ENCODE measurements at places on chromosomes 12 and 14.

DNA sequence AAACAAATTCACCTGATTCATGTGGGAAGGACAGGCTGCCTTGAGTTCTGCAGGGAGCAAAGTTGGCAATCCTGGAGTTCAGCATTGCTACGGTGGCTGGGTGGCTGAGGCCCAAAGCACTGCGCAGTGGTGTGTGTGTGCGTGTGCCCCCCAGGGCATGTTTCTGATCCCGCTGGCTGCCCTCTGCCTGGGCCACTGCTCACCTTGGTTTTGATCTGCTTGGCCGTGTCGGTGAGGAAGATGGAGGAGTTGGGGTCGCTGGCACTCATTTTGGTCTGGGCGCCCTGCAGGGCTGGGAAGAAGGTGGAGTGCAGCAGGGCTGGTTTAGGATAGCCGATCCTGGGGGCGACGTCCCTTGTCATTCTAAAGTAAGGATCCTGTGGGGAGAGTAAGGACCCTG is 19.1 kb downstream of the SLC25A47 start:
- DNase-seq, result no peak

GRCh38 chr14:105529319-105529568 is 2.9 kb downstream of the TMEM121 start:
- DNase-seq, result no peak

DNA sequence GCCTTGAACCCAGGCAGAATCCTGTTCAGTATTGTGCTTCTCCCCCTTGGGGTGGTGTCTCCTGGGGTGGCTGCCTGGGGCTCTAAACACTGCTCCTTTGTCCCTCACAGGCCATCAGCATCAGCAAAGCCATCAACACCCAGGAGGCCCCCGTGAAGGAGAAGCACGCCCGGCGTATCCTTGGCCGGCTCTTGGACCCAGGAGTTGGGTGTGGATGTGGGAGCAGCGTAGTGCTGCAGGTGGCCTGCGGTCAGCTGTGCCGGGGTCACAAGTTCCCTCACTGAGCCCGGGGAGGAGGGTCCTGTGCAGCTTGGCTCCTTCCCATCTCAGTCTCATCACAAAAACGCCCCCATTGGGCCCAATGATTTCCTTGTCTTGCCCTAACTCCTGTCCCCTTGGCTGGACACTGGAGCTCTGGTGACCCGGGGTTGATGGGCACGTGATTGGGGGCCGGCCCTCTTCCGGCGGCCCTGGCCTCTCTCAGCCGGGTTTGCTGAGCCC is 12.7 kb downstream of the HIP1R start:
- DNase-seq, result no peak

- no peak for DNase-seq
Measured at GRCh38 chr12:116142936-116143898, 134.3 kb downstream of the MED13L start.

GRCh38 chr12:77229640-77230442 is 164.5 kb upstream of the E2F7 start:
- DNase-seq, result no peak

DNA sequence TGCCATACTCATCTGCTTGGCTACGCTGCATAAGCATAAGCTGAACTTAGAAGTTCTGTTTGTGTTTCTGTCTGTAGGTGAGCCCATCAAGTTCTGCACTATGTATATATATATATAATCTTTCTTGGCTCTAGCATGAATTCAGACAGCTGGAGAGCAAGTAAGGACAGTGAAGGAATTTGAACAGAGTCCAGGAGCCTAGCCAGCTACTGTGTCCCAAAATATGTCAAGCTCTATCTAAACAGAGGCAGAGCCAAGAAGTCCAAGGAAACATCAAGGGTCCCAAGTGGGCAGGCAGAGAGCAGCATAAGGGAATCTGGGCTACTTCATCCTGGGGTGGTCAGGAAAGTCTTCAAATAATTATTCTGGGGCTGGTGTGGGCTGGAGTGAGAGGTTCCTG is 118.5 kb upstream of the NPAS3 start:
- DNase-seq, result no peak

DNA sequence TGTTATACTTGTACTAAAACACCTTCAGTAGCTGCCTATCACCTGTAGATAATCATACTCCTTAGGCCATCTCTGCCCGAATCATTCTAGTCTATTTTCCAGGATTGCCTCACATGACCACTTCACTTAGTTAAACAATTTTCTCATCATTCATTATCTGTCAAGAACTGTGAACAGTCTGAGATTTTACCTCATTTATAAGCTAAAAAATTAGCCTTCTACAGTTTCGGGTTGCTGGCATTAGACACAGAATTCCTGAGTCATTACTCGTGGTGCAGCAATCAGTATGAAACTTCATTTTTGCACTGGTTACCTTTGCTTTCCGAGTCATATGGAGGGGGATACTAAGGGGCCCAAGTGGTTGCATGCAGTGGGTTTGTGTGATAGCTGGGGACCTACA is 57.6 kb upstream of the OTOGL start:
- no peak for DNase-seq

DNA sequence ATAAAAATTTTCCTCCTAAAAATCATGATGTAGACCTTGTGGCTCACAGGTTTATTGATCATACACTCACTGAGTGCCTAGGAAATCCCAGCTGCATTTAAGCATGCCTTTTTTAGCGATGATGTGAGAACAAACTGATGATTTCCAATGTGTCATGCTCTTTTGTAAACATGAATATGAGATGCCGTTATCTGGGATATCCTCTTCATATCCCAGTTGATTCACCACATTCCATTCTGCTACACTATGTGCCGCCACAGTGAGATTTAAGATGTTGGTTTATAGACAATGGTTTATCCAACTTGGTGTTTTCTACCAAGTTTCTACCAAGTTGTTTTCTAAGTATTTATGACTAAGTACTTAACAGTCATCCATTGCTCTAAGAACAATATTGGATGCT is 5.2 kb downstream of the OR4E1 start:
- no peak for DNase-seq

GRCh38 chr12:103688376-103689063 is 101.4 kb downstream of the STAB2 start:
- DNase-seq, result no peak

GRCh38 chr14:88879022-88879421 is 54.6 kb downstream of the TTC8 start:
- DNase-seq, result no peak

- DNase-seq, result peak; percentile 87
Measured at GRCh38 chr14:73741386-73741875, 27.2 kb upstream of the PNMA1 start.

GRCh38 chr14:84998216-84998615 is 531.7 kb upstream of the FLRT2 start:
- DNase-seq, result no peak

DNA sequence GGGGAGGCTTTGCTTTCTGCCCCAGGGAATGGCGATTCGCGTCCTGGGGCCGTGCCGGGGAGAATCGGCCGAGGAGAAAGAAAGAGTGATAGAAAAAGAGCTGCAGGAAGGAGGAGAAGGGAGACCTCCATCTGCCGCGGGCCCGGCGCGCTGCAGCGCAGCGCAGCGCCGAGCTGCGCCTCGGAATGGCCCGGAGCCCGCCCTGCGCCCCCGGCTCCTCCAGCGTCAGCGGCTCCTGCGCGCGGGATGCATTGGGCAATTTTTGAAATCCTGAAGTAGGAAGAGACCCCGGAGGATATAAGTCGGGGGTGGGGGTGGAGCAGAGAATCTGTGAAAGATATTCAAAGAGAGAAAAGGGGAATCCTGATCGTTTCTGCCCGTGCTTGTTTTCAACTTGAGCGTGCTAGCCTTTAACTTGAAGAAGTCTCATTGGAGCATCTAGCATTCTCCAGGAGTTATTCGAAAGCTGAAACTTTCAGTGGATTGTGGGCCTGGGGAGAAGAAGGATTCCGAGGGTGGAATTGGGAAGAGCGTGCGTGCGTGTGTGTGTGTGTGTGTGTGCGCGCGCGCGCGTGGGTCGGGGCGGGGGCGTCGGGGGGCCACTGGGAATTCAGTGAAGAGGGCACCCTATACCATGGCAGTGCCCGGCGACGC is 441 bp downstream of the PDE3A start:
- DNase-seq, result no peak

- DNase-seq, result no peak
Measured at GRCh38 chr12:8549381-8549780, 8.7 kb upstream of the CLEC4E start.

- DNase-seq, result no peak
Measured at GRCh38 chr14:65320661-65321308, 91.7 kb upstream of the FUT8 start.

- no peak for DNase-seq
Measured at GRCh38 chr14:54435500-54435981, 5.6 kb downstream of the CNIH1 start.

- DNase-seq, result no peak
Measured at GRCh38 chr12:14313379-14314138, 51.9 kb upstream of the ATF7IP start.

DNA sequence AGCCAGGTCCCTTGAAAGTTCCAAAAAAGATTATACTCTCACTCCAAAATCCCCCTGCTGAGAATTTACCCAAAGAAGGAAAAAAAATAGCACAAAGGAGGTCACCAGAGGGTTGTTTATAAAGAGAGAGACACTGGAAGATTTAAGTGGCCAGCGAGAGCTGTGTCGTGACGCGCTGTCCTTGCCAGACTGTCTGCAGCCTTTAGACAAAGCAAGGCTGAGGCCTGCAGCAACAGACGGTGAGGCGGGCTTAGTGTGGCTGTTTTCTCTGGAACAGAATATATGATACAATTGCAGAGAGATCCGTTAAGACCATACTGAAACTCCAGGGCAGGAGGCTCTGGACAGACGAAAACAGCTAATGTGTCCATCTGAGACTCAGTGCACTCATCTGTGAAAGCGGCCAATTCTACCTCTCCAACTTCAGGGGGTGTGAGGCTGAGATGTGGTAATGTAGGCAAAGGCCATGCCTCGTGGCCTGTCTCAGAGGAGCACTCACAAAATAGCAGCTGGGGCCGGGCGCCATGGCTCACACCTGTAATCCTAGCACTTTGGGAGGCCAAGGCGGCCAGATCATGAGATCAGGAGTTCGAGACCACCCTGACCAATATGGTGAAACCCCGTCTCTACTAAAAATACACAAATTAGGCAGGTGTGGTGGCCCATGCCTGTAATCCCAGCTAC is 36.2 kb downstream of the ANAPC7 start:
- DNase-seq, result no peak

GRCh38 chr14:64761441-64762043 is 57.3 kb downstream of the PLEKHG3 start:
- no peak for DNase-seq

- DNase-seq, result peak; percentile 16
Measured at GRCh38 chr12:30570211-30570890, 125.3 kb downstream of the IPO8 start.

- no peak for DNase-seq
Measured at GRCh38 chr12:62919838-62920237, 15.1 kb downstream of the PPM1H start.

GRCh38 chr12:71872401-71872800 is 32.8 kb downstream of the TBC1D15 start:
- DNase-seq, result no peak

DNA sequence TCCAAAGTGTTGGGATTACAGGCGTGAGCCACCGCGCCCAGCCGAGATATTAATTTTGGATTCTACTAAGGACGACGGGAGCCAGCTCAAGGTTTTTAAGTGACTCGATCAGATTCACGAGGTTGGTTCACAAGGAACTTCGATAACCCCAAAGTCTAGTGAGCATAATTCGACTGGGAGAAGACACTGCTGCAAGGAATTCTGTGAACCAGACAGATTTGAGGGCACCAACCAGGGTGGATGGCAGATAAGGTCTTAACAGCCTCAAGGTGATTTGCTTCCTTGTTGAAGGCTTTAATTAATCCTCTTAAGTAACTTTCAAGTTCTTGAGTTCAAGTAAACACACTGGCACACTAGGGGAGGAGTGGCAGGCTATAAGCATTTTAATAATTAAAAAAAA is 1.1 kb upstream of the KLHDC2 start:
- DNase-seq, result no peak

DNA sequence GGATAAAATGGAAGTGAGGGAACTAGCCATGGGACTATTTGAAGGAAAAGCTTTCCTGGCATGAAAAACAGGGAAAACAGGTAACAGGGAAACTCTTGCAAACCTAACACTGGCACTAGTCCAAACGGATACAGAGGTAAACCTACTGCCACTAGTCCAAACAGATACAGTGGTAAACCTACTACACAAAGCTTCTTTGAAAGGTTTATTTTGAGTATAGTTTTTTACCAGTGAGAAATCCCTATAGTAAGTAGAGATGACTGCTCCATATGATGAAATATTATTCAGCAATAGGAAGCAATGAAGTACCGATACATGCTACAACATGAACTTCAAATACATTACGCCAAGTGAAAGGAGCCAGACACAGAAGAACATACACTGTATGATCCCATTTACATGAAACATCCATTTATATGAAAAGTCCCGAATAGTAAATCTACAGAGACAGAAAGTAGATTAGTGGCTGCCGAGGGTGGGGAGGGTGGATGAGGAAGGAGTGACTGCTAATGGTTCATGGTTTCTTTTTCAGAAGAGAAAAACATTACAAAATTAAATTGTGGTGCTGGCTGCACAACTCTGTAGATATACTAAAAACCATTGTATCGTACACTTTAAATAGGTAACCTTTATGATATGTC is 25.5 kb downstream of the SPTLC2 start:
- no peak for DNase-seq

All from Peyer's patch (tissue), 4 donors.